Muscle of back (tissue), 13 donors: ENCODE measurements at places on chromosomes 4 and X.

DNA sequence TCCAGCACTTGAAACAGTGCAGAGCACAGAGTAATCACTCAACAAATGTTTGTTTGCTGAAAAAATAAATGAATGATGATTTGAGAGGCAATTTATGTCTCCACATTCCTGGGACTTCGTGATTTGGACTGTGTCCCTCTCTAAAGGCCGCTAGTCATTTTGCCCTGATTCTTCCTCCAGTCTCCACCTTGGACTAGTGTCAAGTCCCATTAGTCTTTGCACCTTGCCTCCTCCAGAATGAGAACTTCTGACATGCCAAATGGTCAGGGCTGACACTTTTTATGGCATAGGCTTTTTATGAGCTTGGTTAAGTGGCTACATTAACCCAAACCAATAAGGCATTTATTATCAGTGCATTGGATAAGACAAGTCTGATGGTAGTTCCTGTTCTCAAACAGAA lies 65.1 kb upstream of the POF1B start:
- DNase-seq = no peak

DNA sequence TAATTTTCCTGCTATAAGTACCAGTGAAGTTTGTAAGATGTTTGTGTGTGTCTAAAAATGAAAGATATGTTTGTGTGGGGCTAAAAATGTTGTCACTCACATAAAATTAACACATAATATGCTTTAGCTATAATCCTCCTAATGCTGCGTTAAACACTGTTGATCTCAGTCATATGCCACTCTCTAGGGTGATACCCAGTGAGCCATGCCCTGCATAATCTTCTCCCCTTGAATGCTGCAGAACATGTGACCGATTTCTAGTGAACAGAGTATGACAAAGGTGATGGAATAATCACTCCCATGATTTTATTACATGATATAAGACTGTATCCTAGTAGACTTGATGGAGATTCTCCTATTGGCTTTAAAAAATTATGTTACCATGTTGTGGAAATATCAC lies 119.1 kb upstream of the EPHA5 start:
- DNase-seq = no peak

DNA sequence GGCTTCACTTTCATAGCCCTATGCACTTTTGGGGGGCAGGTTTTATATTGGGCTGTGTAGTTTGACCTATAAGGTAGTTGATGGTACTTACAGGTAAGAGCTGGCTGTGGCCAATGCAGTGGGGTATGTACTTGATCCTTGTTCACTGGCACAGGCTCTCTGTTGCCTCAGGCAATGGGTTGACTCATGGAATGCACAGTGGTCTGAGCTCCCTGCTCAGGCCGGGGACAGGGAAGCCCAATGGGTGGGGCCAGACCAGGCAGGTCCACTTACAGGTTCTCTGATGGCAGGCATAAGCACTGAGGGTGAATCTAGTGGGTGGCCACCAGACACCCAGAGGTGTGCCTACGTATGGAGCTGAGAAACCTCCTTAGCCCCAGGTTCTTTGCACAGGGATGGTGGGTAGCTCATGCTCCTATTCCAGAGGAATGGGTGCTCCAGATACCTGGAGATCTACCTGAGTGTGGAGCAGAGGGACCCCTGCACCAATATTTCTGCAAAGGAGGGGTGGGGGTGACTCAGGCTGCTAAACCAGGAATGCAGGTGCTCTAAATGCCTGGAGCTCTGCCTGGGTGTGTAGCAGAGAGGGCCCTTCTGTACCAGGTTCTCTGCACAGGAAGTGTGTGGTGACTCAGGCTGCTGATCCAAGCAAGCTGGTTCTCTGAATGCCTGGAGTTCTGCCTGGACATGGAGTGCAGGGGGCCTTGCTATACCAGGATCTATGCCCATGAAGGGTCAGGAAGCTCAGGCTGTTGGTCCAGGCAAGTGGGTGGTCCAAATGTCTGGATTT lies 52.3 kb downstream of the IL1RAPL2 start:
- DNase-seq = no peak

- no peak for DNase-seq
These were observed 28.4 kb upstream of the CPLX1 start for GRCh38 chr4:854356-854755.

GRCh38 chr4:113445286-113445685 lies 316.3 kb downstream of the CAMK2D start:
- DNase-seq = peak; percentile 89

GRCh38 chr4:36172656-36173055 lies 71.7 kb downstream of the ARAP2 start:
- peak; percentile 30 for DNase-seq

DNA sequence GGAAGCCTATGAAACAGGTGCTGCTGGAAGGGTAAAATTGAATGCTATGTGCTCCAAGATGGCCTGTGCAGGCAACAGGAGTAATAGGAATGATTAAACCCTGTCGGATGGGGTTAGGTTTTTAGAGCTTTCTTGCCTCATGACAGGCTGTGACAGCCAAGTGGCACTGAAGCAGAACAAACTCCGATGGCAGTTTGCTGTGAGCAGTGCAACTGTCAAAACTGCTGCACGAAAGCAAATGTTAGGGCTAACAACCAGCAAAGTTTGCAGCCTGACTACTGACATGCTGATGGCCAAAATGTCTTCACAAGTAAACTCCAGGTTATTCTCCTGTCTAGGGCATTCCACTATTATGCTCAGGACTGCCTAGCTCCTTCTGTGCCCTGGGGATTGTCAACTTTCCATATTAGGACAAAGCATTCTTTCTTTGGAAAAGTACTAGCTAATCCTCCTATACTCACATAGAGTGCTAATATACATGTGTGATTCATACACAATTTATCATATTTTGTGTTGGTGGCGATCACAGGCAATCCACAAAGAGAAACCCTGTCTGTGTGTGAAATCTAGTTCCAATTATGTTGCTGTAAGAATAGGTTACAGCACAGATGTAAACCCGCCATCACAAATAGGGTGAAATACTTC lies 486.6 kb upstream of the TENM3 start:
- DNase-seq = peak; percentile 7

- DNase-seq = peak; percentile 25
These were observed 249.2 kb downstream of the TENM3 start for GRCh38 chr4:182492423-182492822.

GRCh38 chr4:165129924-165130323 lies 17.3 kb upstream of the TMEM192 start:
- DNase-seq = no peak

DNA sequence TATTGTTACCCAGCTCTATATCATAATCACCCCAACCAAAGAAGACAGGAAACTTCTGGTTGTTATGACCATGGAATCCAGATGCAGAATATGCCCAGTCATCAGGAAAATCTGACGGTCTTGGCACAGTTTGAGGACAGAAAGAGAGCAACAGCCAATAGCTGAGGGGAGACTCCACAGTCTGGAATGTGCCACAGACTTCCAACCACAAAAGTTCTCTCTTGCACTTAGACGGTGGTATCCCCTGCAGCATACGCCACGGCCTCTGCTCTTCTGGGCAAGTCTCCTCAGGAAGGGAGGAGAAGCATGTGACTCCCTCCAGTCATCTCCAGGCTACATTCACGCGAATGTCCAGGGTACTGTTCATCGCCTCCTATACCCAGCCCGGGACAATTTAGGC lies 18.4 kb downstream of the ZNF827 start:
- DNase-seq = peak; percentile 56

- no peak for DNase-seq
These were observed 1351.2 kb downstream of the STIM2 start for GRCh38 chr4:28211676-28212470.

DNA sequence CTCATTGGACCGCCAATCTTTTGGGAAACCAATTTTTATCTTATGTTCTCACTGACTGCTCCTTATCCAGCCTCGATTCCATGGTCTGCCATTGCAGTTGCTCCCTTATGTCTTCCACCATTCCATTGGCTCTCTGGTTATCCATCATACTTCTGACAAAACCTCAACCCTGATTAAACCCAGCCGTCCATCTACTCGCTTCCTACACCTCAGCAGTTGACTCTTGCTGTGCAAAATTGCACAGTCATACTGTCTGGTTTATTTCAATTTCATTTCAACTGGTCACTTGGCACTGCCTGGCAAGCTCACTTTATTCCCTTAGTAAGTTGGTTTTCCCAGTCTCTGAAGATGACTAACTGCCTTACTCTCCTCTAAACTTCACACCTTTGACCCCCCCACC lies 26.2 kb downstream of the ARL9 start:
- no peak for DNase-seq
